ENCODE measurements at places on chromosomes 6 and 20. TPM values are rescaled to one million over a fixed set of nuclear protein-coding genes. Genes with fewer than 3 reads are reported as not detected.

DNA sequence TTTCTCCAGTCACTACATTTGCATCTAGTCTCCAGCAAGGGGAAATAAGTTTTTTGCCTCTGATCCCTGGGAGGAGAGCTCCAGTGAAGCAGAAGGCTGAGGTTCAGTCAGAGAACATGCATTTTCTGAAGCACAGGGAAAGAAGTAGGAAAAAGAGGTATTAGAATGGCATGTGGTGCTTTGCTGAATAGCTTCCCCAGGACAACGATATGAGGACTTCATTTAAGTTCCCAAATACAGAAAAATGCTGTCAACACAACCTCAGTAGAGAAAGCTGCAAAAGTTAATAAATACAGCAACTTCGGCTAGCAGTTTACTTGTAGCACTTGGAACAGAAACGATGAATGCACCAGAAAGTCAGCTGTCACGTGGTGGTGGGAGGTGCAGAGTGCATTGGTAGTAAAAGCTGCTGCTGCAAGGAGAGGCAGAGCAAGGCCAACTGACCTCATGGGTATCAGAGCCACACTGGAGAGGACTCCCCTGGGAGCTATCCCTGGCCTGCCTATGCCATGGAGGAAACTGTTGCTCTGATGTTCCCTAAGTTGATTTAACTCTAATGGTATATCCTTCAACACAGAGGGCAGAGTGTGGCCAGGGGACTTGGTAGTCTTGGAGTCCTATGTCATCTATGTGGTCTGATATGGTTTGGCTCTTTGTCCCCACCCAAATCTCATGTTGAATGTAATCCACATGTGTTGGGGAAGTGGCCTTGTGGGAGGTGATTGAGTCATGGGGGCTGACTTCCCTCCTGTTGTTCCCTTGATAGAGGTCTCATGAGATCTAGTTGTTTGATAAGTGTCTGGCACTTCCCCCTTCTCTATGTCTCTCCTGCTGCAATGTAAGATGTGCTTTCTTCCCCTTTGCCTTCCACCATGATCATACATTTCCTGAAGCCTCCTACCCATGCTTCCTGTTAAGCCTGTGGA lies 85.9 kb downstream of the ADTRP start:
- no peak overlapping the region for H3K4me3 ChIP-seq
- no peaks in the 10 kb centered on the region for H3K27me3 ChIP-seq
- no peak for DNase-seq
- no peak overlapping the region for H3K27ac ChIP-seq

DNA sequence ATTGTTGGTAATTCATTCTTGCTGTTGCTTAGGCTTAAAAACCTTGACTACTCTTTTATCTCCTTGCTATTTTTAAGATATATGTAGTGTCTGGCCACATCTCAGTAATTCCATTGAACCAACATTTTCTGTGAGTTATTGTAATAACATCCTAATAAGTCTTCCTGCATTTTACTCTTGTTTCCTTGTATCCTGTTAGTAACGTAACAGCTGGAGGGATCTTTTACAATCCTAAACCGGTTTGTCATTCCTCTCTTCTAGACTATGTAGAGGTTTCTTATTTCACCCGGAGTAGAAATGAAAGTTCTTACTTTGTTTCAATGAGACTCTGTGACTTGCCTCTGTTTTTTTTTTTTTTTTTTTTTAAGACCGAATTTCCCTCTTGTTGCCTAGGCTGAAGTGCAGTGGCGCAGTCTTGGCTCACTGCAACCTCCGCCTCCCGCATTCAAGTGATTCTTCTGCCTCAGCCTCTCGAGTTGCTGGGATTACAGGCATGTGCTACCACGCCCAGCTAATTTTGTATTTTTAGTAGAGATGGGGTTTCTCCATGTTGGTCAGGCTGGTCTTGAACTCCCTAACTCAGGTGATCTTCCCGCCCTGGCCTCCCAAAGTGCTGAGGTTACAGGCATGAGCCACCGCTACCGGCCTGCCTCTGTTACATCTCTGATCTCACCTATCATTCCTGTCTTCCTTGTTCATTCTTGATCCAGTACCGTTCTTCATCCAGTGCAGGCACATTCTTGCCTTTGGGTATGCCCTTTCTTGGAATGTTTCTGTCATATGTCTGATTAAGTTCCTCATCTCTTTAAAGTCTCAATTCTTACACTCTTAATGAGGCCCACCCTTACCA lies 44.7 kb downstream of the NCOA3 start:
- H3K4me3 ChIP-seq: no peak overlapping the region
- no peak for DNase-seq
- H3K36me3 ChIP-seq: no peaks in the 10 kb centered on the region
- peak overlapping the region; percentile 86 for H3K27ac ChIP-seq

DNA sequence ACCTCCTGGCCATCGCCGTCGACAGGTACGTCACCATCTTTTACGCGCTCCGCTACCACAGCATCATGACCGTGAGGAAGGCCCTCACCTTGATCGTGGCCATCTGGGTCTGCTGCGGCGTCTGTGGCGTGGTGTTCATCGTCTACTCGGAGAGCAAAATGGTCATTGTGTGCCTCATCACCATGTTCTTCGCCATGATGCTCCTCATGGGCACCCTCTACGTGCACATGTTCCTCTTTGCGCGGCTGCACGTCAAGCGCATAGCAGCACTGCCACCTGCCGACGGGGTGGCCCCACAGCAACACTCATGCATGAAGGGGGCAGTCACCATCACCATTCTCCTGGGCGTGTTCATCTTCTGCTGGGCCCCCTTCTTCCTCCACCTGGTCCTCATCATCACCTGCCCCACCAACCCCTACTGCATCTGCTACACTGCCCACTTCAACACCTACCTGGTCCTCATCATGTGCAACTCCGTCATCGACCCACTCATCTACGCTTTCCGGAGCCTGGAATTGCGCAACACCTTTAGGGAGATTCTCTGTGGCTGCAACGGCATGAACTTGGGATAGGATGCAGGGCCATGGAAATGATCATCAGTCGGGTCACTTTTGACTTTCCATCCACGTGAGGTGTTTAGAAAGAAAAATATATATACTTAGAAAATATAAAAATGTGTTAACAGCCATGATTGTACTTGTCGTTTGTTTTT lies 868 bp downstream of the MC3R start:
- H3K27ac ChIP-seq: no peak overlapping the region
- peaks cover 3% of the 10 kb centered on the region for H3K27me3 ChIP-seq
- H3K4me1 ChIP-seq: no peaks in the 10 kb centered on the region
- H3K4me3 ChIP-seq: no peak overlapping the region

DNA sequence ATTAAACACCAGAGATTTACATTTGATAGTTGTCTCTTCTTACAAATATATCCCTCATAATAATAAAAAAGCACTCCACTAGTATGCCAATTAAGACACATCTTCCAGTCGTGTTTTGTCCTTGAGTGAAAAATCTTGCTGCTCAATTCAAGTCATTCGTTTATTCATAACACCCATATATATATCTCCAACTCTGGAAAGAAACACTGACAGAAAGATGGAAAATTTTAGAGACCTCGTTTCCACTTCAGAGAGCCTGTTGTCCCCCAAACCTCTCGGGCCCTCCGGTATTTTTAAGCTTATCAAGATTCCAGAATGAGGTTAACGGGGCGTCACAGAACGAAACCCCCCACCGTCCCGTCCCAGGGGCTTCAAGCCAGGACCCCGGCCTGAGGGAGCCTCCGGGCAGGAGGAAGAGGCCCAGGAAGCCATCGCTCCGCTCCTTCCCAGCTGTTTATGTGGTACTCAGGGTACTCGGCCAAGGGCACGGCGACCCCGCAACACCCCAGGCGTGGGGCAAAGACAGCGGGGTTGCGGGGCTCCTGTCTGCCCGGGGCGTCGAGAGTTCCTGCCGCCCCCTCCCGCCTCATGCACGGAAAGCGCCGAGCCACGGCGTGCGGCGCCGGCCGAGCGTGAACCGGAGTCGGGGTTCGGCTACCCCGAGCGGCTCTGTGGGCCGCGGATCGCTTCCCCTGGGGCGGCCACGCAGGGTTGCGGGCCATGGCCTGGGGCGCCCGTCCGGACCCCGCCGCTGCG lies 623 bp upstream of the SNX9 start:
- peak overlapping the region; percentile 86 for H3K27ac ChIP-seq
- peaks cover 26% of the 10 kb centered on the region for H3K4me1 ChIP-seq

GRCh38 chr6:135118134-135118730 lies 62.9 kb upstream of the MYB start:
- peaks cover 33% of the 10 kb centered on the region for H3K27me3 ChIP-seq
- peaks cover 2% of the 10 kb centered on the region for H3K4me1 ChIP-seq
- H3K27ac ChIP-seq: no peak overlapping the region
- no peak overlapping the region for H3K4me3 ChIP-seq
- DNase-seq: no peak

The APOM gene
- total RNA-seq: 3.4 TPM

- H3K36me3 ChIP-seq: no peaks in the 10 kb centered on the region
- no peak for DNase-seq
- H3K4me3 ChIP-seq: no peak overlapping the region
These were observed 107.4 kb upstream of the SOX4 start for GRCh38 chr6:21486115-21486514.

GRCh38 chr6:31171931-31172905 lies 1.7 kb upstream of the POU5F1 start:
- peaks cover 39% of the 10 kb centered on the region for H3K27me3 ChIP-seq
- no peak overlapping the region for H3K27ac ChIP-seq
- H3K4me1 ChIP-seq: no peaks in the 10 kb centered on the region
- H3K36me3 ChIP-seq: no peaks in the 10 kb centered on the region

- H3K4me1 ChIP-seq: peaks cover 13% of the 10 kb centered on the region
- H3K27me3 ChIP-seq: peaks cover 14% of the 10 kb centered on the region
- no peaks in the 10 kb centered on the region for H3K36me3 ChIP-seq
- H3K27ac ChIP-seq: no peak overlapping the region
- no peak for DNase-seq
- H3K4me3 ChIP-seq: no peak overlapping the region
These were observed 1.9 kb upstream of the ELOVL4 start for GRCh38 chr6:79949233-79949632.

DNA sequence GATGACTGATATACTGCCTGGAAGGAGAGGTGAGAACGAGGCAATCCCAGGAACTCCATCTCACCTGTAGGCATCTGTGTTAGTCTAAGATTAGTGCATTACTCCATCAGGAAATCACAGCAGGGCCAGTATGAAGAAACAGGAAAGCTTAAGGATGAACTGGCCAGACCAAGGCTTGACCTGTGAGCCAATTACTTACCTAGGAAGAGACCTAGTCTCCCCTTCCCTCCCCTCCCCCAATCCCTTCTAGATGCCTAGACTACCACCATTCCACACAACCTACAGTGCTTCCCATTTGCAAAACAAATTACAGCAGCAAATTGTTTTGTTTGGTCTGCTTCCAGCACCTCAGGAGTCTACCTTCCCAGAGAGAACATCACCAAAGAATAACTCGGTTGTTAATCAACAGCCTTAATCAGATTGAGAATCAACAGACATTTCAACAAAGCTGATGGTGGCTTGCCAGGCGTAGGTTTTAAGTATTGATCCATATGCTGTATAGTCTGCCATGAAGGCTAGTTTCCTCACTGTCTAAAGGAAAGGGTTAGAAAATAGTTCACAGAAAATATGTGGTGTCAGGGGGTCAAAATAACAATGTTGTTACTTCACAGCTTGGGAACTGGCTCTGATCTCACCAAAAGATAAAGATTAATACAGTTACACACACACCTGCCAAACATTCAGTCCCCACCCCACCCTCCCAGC lies 10.1 kb downstream of the PKHD1 start:
- H3K27ac ChIP-seq: no peak overlapping the region
- peaks cover 19% of the 10 kb centered on the region for H3K4me1 ChIP-seq
- no peaks in the 10 kb centered on the region for H3K36me3 ChIP-seq
- peaks cover 35% of the 10 kb centered on the region for H3K27me3 ChIP-seq

- H3K36me3 ChIP-seq: peaks cover 20% of the 10 kb centered on the region
- DNase-seq: no peak
- H3K4me3 ChIP-seq: no peak overlapping the region
- peak overlapping the region; percentile 5 for H3K27ac ChIP-seq
These were observed 9.8 kb downstream of the LYRM4 start for GRCh38 chr6:5250911-5251310.

DNA sequence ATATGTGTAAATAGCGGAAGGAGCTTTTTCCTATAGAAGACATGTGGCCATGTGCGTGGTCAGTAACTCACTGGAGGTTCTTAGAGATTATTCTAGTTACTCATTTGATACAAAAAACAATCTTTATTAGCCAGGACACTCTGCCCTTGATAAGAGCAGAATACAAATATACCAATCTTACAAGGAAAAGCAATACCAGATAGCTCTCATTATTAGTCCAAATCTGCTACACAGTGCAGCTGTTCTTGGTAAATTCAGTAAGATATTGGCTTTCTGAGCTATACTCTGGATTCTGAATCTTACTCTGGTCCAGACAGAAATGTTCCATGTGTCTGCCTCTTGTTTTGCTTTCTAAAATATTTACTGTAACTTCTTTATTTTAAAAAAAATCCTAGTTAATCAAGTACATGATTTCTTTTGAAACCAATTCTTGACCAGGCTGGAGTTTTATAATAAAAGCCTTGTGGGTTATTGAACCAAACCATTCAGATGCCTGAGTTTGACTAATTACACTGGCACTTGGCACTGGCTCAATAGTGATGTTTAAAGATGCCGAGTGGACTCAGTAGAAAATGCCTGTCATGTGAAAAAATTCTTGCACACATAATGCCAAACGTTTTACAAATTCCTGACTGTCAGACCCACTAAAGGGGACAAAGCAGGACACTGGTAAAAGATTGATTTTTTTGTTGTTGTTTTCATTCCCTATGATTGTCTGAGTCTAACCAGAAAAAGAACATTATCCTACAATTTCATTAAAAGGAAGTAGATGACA lies 242.8 kb upstream of the TCF21 start:
- peak overlapping the region; percentile 90 for H3K27ac ChIP-seq
- H3K4me3 ChIP-seq: no peak overlapping the region
- no peaks in the 10 kb centered on the region for H3K27me3 ChIP-seq
- DNase-seq: no peak
- no peaks in the 10 kb centered on the region for H3K36me3 ChIP-seq

The MAK gene
- total RNA-seq: 0.14 TPM

Measured in mesothelial cell of epicardium (in vitro differentiated cells).